Fibroblast of skin of right quadriceps (primary cell): ENCODE measurements at places on chromosomes 1 and 21.
A peak's percentile ranks its signal among the peaks of the same experiment; 100 is the strongest.

GRCh38 chr1:180288940-180289339 is 58.9 kb downstream of the LHX4 start:
- no peak for DNase-seq

- peak; percentile 82 for DNase-seq
These were observed 21.6 kb downstream of the GLMN start for GRCh38 chr1:92277105-92277723.

- no peak for DNase-seq
These were observed 26.6 kb downstream of the BEND5 start for GRCh38 chr1:48750109-48750508.

DNA sequence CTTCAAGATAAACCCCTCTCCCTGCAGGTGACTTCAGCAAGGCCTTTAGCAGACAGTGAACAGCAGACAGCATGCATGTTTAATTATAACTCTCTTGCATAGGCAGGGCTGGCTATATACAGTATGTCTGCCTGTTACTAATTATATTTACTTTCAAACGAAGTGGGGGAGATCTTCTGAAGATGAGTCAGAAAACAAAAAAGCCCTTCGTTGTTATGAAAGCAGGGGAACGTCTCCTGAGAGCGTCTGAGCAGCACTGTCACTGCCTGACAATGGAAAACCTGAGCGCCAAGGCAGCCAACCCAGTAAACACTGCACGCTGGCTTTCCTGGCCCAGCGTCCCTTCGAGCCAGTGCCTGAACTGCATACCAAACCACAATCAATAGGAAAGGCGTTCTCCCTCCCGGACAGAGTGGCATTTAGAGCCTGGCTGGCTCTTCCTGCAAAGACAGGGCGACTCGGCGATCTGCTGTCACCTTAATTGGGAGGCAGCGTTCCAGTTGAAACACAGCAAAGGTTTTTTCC is 54.1 kb downstream of the TOMM20 start:
- DNase-seq: peak; percentile 95

GRCh38 chr1:3174487-3175247 is 105.7 kb downstream of the PRDM16 start:
- peak; percentile 22 for DNase-seq
